ENCODE measurements at places on chromosomes 2 and 18. TPM values are rescaled to one million over a fixed set of nuclear protein-coding genes. Genes with fewer than 3 reads are reported as not detected.

GRCh38 chr2:132871831-132872230, 201.8 kb upstream of the LYPD1 start:
- DNase-seq = no peak

DNA sequence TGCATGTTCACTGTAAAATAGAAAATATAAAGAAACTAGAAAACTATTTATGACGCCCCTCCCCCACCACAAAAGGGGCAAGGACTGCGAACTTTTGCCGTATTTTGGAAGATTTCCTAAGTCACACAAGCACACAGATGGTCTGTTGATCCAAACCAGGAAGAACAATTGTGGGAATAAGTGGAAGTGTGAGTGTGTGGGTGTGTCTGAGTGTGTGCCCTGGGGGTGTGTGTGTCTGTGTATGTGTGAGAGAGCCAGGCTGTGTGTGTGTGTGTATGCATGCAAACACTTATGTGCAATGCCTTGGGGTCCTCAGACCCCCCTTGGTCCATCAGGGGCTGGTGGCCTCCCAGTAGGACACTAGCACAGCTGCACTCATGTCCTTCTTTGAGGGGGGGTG, 43.1 kb downstream of the HPCAL1 start:
- DNase-seq = no peak

GRCh38 chr2:64202206-64202845, 58.1 kb upstream of the PELI1 start:
- DNase-seq = no peak

DNA sequence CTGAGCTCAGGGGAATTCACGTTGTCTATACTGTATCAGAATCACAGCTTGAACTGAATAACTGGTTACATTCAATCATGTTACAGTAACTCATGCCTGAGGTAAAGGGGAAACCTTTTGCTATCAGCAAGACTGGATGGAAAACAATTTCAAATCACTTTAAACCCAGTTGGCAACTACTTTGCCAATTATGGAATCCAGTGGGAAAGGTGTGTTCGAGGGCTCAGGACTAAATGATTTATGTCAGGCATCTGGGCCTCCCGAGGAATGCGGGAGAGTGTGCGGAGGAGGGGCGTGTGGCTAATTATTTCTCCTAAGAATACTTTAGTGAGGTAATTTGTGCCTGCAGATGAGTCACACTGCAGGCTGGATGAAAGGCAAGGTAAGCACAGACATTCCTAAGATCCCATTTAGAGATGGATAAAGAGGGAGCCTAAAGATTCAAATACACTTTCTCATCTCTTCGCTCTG, 100.1 kb downstream of the HRH4 start:
- DNase-seq = no peak

- DNase-seq = peak; percentile 36
Observed at GRCh38 chr2:43218702-43219382, 7.6 kb downstream of the ZFP36L2 start.

DNA sequence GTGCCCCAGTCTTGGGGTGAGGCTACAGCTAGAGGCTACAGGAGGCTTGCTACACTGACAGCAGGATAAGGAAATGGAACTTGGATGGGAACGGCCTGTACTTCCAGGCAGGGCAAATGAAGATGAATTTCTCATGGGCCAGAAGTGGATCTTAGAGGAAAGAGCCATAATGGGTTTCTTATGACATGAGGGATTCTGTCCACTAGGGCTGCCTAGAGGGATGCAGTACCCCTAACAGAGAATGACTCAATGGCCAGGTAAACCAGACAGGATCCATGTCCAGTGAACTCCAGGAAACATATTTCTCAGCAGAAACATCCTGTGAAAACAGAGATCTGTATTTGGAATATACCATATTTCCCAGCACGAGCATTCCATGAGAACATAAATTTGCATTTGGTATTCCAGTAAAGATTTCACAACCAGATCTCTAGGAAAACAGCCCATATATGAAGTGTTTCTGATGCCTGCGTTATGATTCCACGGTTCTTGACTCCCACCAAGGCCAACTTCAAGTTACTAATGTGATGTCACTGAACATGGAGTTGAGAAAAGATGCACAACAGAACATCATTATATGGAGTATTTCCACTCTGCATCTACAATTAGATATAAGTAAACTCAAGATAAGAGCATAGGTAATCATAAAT, 11.5 kb upstream of the SLC35F5 start:
- no peak for DNase-seq

DNA sequence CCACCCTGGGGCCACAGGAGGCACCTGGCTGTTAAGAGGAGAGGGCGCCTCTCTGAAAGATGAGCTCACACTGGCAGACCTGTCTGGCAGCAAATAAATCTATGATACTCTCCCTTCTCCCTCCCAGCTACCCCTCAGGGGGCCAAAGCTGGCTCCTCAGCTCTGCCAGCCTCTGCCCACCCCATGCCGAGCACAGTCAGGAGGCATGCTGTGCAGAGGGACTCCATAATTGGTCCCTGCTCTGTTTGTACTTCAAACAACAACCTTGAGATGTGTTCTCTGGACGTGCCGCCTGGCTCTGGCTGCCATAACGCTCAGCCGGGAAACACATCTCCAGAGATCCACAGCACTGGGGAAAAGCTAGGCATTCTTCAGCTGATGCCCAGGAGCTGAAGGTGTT, 126.7 kb downstream of the GALNT14 start:
- DNase-seq = no peak

- DNase-seq = no peak
Observed at GRCh38 chr2:197934261-197934933, 130.0 kb downstream of the PLCL1 start.

- DNase-seq = no peak
Observed at GRCh38 chr2:81412681-81413080, 1108.1 kb upstream of the LRRTM1 start.

- DNase-seq = no peak
Observed at GRCh38 chr2:12120281-12121150, 374.1 kb downstream of the LPIN1 start.

DNA sequence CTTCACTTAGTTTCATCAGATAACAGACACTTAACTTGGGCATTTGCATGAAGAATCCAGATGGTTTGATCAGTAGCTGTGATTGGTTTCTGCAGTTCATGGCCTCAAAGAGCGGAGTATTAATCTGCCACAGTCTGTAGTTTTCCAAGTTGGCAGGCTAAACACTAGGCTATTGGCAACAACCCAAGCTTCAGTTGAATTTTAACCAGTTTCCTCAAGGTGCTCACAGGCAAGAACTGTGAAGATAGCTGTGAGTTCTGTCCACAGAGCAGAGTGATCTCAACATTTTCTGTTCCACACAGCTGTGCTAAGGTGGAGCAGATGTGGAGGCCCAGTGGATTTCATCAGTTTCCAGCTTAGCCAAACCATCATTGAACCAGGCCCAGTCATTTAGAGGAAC, 469.5 kb upstream of the LINC00305 start:
- DNase-seq = no peak

DNA sequence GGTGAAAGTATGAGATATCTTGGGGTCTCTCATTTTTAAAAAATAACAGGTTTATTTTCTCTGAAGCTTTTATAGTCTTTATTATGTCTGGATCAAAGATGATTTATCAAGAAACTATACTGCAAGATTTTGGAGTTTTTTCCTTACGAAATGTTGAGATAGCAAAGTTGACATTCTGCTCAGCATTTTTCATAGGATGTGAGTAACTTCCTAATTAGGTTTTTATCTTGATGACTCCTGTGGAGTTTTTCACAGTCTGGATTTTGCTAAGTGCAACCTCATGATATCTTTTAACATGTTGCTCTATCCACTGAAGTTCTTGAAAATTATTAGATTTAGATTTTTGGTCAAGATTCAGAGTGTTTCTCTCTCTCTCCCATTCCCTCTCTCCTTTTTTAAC, 17.8 kb downstream of the TCF7L1 start:
- DNase-seq = no peak

DNA sequence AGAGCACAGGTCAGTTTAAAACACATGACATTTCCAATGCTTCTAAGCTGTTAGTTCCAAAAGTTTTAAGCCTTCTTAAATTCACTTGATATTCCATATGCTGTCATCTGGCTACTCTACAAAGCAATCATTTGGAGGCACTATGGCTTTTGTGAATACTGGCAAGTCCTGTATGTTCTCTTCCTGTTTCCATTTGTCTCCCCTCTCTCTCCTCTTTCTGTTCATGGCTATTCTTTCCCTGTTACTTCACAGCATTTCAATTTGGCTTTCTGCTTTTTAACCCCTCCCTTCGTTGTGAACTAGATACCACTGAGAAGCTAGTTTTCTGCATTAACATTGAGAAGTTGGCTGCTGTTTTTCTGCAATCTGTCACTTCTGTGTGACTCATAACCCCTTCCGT, 1337.2 kb upstream of the CELF4 start:
- DNase-seq = no peak

The PLGLB1 gene
- 0.37 TPM for total RNA-seq

The RAMP1 gene
- 8.9 TPM for total RNA-seq

The LPIN1 gene
- 90.0 TPM for total RNA-seq

The TNS1 gene
- total RNA-seq = 227 TPM

The SERPINB11 gene
- 0.50 TPM for total RNA-seq

The METTL4 gene
- 12.6 TPM for total RNA-seq

The SUCLG1 gene
- total RNA-seq = 48.0 TPM
